Amygdala (tissue), 56 donors: ENCODE measurements at places on chromosomes 5 and 9.

DNA sequence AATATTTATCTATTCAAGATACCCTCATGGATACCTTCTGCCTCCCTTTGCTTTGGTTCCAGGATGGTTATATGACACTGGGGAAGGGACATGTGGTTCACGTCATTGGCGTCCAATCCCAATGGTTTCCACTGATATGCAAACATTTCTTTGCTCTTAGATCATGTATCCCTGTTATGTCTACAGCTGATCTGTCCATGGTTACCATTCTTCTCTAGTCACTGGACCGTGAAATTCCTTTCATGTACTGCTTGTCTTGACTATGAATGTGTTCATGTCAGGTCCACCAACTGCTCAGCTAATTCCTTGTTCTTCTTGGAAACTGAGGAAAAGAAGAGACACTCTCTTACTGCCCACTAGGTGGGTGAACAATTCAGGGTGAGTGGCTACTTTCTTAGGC lies 391.1 kb upstream of the ZNF608 start:
- DNase-seq, result no peak

DNA sequence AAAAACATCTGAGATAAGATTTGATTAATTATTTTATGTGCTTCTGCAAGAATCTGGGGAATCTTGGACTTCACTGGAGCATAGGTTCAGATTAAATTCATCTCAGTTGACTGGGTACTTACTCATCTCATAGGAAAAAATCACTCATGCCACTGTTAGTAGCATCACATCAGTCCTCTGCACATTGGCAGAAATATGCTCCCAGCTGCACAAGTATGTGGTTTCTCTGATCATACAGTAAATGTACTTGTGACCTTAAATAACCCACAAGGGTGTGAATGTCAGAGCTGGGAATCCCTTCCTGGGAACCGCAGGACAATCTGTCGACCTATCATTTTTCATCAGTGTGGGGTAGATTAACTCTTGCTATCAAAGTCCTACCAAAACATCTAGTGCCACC lies 203.7 kb upstream of the SLC24A2 start:
- no peak for DNase-seq

DNA sequence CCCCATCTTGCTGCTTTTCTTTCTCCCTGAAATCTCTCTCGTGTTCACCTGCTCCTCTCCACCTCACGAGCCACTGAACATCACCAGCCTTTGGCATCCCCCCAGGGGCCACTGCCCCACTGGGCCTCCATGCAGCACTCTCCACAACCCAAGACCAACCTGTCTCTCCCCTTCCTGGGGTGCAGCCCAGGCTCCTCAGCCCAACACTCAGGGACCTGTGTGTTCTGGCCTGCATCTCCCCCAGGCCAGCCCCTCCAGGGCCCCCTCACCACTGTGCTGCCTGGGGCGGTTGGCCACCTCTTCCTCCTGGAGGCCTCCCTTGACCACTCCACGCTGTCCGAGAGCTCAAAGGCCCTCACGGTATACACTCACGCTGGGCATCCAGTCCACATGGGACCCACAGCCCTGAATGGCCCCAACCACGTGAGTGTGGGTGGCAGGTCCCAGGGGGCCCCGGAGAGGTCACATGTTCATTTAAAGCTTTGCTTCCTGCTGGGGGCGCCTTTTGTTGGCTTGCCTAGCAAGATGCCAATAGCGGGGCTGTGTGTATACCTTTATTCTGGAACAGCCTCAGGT lies 453 bp upstream of the DOK3 start:
- DNase-seq, result no peak

DNA sequence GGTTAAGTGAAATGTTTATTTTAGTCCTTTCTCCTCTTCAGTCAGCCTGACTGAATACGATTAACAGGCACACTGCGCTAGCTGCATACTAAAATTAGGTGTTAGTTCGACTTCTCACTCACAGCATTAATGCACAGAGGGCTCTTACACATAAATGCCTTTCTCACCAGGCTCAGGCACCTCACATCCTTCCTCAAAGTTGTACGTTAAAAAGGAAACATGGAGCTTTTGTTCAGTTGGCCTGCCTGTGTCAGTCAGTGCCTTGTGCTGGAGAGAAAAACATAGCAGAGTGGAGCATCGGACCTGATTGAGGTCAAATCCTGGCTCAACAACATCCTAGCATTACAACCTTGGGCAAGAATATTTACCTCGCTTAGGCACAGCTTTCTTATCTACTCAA lies 236.0 kb upstream of the ZNF462 start:
- DNase-seq, result no peak

GRCh38 chr9:114746591-114747346 lies 59.1 kb downstream of the TNFSF15 start:
- DNase-seq, result no peak

DNA sequence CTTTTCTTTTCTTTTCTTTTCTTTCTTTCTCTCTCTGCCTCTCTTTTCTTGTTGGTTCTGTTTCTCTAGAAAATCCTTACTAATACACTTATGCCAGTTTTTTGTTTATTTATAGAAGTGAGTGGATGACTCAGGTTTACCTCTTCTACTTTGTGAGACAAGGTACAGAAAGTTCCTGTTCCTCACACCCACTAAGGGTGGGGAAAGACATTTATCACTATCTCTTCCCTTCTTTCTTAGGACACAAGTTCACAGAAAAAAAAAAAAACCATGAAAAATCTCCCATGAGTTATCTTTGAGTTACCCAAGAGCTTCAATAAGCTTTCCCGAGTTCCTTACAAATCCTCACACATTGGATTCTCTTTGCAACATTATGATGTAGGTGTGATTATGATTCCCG lies 60.9 kb upstream of the CD180 start:
- no peak for DNase-seq

- DNase-seq, result no peak
These were observed 22.3 kb downstream of the TCF7 start for GRCh38 chr5:134136771-134137170.

DNA sequence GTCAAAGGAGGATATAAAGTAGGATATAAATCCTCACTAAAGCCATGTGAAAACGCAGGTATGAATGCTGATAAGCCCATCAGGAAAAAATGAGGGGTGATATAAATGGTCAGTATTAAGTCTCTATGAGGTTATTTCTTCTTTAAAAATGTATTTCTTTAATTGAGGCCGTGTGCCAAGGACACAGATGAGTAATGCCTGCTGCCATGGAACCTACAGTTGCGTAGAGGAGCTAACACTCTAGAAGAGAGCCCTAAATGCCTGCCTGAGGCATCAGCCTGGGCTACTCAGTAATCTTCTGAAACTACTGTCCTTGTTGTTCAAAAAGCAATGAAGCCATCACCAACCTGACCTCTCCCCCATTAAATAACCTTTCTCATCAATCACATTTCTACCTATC lies 84.9 kb downstream of the KLHL3 start:
- DNase-seq, result no peak

- no peak for DNase-seq
These were observed 234.5 kb downstream of the PAPPA start for GRCh38 chr9:116387934-116388698.

GRCh38 chr9:18678821-18679590 lies 205.1 kb downstream of the ADAMTSL1 start:
- DNase-seq, result no peak

- no peak for DNase-seq
These were observed 636.2 kb downstream of the BRINP1 start for GRCh38 chr9:118732998-118733397.

DNA sequence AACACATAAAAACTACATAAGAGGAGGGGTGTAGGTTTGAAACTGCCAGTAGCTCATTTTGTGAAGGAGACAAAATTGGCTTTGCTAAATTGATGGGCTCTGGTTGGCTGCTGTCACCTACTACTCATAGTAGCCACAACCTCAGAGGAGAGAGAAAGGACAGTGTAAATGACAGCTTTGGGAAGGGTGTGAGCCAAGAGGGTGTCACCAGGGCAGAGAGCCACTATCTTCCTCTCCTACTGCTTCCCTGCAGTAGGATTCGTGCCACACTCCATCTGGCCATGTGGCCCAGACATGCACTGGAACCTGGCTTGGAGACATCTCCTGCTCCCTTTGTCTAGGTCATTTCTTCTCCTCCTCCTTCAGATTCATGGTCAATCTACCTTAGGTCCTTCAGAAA lies 455.9 kb downstream of the ENC1 start:
- DNase-seq, result no peak

- DNase-seq, result no peak
These were observed 10.0 kb downstream of the MOCS2 start for GRCh38 chr5:53099546-53099945.

DNA sequence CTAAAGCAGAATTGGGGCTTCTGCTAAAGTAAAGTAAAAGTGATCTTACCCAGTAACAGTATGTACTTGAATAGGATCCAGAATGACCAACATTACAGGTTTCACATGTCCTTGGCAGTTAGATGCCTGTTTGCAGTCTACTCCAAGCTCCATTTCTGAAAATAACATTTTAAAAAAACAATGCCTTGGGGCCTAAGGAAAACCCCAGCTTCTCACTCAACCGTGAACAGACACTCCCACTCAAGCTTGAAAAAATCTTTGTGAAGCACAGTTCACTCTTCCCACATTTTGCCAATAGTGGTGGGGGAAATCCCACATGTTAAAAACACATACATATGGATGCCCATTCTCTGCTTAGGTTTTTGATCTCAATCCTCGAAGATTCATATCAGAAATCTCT lies 304.1 kb downstream of the ARRDC3 start:
- DNase-seq, result no peak

DNA sequence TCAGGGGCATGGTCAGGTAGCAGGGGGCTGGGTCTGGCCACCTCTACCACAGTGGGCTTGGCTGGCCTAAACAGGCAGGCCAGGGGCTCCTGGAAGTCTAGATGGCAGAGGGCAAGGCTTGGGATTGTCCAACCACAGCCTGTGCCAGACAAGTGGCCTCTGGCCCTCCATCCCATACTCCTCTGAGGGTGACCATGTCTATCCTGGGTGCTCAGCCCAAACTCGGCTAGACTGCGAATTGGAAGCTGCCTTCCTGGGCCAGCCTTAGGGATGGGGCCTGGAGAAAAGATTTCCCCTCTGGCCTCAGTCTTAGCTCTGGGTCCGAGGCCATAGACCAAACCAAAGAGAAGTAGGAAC lies 110.5 kb downstream of the PHF2 start:
- no peak for DNase-seq

DNA sequence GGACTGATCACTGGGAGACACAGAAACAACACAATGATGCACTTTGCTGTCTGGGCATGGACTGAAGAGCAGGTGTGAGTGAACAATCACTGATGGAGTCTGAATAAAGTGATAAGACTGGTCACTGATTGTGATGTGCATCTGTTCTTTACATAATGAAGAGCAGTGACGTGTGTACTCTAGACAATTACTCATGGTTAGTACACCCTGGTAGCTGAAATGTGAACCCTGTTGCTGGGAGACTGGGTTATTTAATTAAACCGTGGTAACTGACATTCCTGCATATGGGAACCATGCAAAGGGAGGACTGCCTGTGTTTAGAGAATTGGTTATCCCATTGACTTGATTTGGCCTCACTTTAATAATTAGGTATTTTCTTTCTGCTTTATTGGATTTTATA lies 202.9 kb downstream of the NR2F1-AS1 start:
- no peak for DNase-seq

- DNase-seq, result no peak
These were observed 22.1 kb downstream of the LRRC19 start for GRCh38 chr9:26983340-26983739.

GRCh38 chr5:411728-412127 lies 31.2 kb upstream of the EXOC3 start:
- no peak for DNase-seq

DNA sequence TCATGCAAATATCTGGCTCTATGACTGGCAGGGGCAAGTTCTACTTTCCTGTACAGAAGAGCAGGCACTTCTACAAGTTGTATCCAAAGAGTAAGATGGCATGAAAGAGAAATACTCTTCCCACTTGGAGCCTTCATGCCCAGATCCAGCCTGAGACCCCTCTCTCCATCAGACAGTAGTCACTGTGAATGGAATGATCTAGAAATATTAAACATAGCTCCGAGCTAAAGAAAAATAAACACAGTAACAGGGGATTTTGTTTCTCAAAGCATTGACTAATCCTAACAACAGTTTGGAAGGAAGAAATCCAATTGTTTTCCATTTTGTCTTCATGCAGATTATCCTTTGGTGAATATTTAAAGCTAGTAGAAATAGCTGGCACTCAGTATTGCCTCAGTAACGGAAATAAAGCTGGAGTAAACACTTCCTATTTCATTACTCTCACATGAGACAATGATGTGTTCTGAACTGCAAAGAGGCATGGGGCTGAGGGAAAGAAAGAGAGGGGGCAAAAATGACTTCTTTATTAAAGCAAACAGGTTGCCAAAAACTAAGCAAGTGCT lies 100.0 kb downstream of the SEMA5A start:
- no peak for DNase-seq

DNA sequence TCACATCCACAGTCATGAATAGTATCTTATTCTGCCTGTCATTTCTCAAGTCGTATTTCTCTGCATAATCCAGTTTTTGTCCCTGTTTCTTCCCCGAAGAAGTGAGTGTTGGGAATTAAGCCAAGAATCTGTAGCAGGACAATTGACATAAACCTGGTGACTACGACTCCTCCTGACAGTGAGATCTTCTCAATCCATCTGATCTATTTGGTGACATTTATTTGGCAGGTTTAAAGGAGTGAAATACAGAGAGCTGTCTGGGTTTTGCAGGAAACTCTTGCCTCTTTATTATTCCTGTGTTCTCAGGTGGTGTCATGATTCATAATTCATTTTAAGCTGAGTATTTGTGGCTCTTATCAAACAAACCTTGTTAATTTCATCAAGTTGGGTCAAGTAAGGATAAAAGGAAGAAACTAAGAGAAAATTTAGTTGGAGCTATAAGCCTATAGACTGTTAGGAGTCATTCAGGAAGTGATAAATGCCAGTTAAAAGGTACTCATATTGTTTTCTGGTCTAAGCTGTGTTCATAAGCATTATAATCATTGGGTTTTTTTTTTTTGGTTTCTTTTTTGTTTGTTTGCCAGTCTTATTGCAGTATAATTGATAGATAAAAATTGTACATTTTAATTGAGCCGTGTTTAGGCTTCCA lies 95.9 kb upstream of the PCSK1 start:
- no peak for DNase-seq

DNA sequence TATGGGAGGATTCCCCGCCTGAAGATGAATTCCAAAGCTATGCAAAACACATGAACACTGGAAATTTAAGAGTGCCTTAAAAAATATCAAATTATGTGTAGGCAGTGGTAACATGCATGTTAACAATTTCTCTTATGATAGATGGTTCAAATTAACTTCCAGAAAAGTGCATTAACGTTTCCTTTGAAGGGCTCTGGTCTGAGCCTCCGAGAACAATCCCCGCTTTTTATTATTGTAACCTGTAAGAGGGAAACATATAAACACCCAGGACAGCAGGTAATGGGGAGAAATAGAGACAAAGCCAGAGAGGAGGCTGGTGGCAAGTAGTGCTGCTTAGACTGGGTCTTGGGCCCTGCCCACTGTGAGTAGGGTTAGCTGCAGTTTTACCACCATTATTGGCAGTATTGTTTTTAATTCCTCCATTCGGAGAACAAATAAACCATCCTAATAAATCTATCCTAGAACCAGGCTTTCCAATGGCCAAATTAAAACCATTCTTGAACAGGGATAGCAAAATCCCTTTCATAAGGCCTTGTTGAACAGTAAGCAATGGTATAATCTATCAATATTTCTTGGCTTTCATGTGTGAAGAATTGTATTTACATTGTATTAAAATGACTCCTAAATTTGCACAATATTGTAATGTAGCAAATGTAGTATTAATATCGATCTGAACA lies 6.3 kb downstream of the NR2F1 start:
- DNase-seq, result no peak

GRCh38 chr9:95073918-95074317 lies 243.6 kb downstream of the FANCC start:
- no peak for DNase-seq
